ENCODE measurements at places on chromosomes 4 and X. TPM values are rescaled to one million over a fixed set of nuclear protein-coding genes. Genes with fewer than 3 reads are reported as not detected.
A peak's percentile ranks its signal among the peaks of the same experiment; 100 is the strongest.

GRCh38 chr4:1291996-1292702 lies 2.5 kb downstream of the MAEA start:
- H3K4me3 ChIP-seq: no peak overlapping the region
- DNase-seq: no peak
- H3K4me1 ChIP-seq: peaks cover 43% of the 10 kb centered on the region
- H3K36me3 ChIP-seq: no peaks in the 10 kb centered on the region
- H3K27ac ChIP-seq: no peak overlapping the region
- no peaks in the 10 kb centered on the region for H3K27me3 ChIP-seq

Gene CMC4
- total RNA-seq: 15.8 TPM

GRCh38 chrX:122134291-122134690 lies 1049.8 kb upstream of the GRIA3 start:
- H3K27me3 ChIP-seq: no peaks in the 10 kb centered on the region

GRCh38 chr4:94570558-94570957 lies 118.8 kb downstream of the PDLIM5 start:
- H3K27me3 ChIP-seq: no peaks in the 10 kb centered on the region
- no peaks in the 10 kb centered on the region for H3K36me3 ChIP-seq
- H3K4me3 ChIP-seq: no peak overlapping the region
- no peak for DNase-seq

GRCh38 chrX:143988356-143988755 lies 104.5 kb downstream of the UBE2NL start:
- H3K4me1 ChIP-seq: no peaks in the 10 kb centered on the region
- H3K27ac ChIP-seq: no peak overlapping the region
- no peak for DNase-seq
- no peaks in the 10 kb centered on the region for H3K36me3 ChIP-seq

Gene MFSD8
- total RNA-seq: 57.2 TPM

DNA sequence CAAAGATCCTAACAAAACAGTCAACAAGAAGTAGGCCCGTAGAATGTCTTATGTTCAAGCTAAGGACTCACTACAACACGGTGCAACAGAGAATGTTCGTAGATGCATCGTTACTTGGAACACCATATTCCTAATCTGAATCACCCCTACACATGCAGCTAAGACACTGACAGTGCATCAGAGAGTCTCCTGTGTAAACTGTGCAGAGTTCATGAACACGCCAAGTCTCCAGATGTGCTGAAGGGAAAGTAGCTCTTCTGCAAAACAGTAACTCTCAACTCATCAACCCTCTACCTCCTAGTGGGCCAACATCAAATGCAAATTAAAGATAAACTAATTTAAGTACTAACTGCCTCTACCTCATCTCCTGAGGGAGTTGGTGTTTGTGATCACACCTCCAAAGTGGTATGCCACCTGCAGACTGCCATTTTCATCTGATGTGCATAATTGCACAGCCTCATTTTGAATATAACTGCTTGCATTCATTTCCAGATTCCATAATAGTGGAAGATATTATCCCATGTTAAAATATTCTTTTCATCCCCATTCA lies 73.5 kb downstream of the MOSPD2 start:
- no peaks in the 10 kb centered on the region for H3K36me3 ChIP-seq
- H3K4me3 ChIP-seq: peak overlapping the region; percentile 43
- peak overlapping the region; percentile 98 for H3K27ac ChIP-seq
- peaks cover 74% of the 10 kb centered on the region for H3K4me1 ChIP-seq
- H3K27me3 ChIP-seq: no peaks in the 10 kb centered on the region

GRCh38 chr4:159267869-159268285 lies 165.0 kb downstream of the RAPGEF2 start:
- DNase-seq: no peak
- no peaks in the 10 kb centered on the region for H3K36me3 ChIP-seq
- no peaks in the 10 kb centered on the region for H3K27me3 ChIP-seq
- H3K4me1 ChIP-seq: no peaks in the 10 kb centered on the region
- no peak overlapping the region for H3K4me3 ChIP-seq
- H3K27ac ChIP-seq: no peak overlapping the region

- H3K27me3 ChIP-seq: no peaks in the 10 kb centered on the region
- H3K4me1 ChIP-seq: no peaks in the 10 kb centered on the region
- H3K27ac ChIP-seq: no peak overlapping the region
Measured at GRCh38 chr4:37524267-37524666, 161.9 kb downstream of the RELL1 start.

GRCh38 chrX:13770013-13770535 lies 35.5 kb downstream of the OFD1 start:
- no peak for DNase-seq
- no peaks in the 10 kb centered on the region for H3K27me3 ChIP-seq
- no peaks in the 10 kb centered on the region for H3K4me1 ChIP-seq
- H3K4me3 ChIP-seq: no peak overlapping the region
- no peak overlapping the region for H3K27ac ChIP-seq
- H3K36me3 ChIP-seq: peaks cover 84% of the 10 kb centered on the region

DNA sequence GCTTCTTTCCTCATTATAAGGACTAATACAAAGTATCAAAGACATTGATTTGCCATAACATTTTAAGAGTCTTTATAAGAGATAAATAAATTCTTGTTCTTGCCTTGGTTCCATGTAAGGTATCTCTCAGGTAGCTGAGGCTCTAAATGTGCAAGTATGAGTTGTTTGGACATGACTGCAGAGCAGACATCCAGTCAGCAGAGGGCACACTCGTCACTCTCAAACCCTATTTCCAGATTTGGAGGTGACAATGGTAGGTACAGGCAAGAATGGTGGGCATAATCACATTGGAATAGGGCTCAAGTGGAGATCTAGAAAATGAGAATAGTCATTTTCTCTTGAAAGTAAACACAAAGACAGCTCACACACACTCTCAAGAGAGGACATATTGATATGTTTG lies 133.3 kb upstream of the ZIC3 start:
- DNase-seq: peak; percentile 69
- H3K4me3 ChIP-seq: no peak overlapping the region
- no peaks in the 10 kb centered on the region for H3K36me3 ChIP-seq
- no peaks in the 10 kb centered on the region for H3K4me1 ChIP-seq
- no peak overlapping the region for H3K27ac ChIP-seq

DNA sequence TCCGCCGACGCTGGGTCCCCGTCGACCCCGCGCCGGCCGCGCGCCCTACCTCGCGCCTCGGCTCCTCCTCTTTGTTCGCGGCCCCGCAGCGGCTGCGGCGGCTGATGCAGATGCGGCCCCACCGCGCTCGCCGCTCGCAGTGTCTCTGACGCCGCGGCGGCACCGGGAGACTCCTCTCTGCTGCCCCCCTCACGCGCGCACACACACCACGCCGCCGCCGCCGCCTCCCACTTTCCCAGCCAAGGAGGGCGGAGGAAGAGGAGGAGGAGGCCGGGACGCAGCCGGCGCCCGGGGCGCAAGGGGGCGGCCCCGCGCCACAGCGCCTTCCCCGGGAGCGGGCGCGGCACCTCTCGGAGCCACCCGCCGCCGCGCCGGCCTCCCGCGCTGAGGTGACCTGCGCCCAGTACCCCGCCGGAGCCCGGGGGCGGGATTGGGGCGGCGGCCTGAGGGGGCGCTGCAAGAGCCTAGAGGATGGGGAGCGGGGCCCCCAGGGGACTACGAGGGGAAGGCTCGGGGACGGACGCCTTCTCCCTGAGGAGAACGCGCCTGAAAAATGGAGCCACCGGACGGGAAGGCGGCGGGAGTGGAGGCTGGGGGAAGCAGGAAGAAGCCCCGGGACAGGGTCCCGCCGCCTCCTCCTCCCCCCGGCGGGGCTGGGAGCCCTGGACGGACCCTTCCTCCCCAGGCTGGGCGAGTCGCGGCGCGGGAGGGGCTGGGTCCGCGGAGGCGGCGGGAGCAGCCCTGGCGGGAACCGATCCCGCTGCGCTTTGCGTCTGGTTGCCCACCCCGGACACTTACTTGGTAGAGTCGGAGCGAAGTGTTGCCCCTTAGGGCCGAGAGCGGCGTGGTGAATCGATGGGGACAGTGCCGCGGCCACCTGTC lies at the start of gene SH3RF1:
TSS of gene SH3RF1 (minus strand) at position 147 of the 882 bp plus-strand sequence. CDS start 1,744 bp downstream, outside the sequence.
- peaks cover 9% of the 10 kb centered on the region for H3K4me1 ChIP-seq
- H3K27ac ChIP-seq: no peak within 1 kb of the TSS
- H3K36me3 ChIP-seq: no peaks in the 10 kb centered on the region
- peak within 1 kb of the TSS; percentile 70 for H3K4me3 ChIP-seq
- DNase-seq: peak; percentile 46

Gene AKAP4
- total RNA-seq: not detected

DNA sequence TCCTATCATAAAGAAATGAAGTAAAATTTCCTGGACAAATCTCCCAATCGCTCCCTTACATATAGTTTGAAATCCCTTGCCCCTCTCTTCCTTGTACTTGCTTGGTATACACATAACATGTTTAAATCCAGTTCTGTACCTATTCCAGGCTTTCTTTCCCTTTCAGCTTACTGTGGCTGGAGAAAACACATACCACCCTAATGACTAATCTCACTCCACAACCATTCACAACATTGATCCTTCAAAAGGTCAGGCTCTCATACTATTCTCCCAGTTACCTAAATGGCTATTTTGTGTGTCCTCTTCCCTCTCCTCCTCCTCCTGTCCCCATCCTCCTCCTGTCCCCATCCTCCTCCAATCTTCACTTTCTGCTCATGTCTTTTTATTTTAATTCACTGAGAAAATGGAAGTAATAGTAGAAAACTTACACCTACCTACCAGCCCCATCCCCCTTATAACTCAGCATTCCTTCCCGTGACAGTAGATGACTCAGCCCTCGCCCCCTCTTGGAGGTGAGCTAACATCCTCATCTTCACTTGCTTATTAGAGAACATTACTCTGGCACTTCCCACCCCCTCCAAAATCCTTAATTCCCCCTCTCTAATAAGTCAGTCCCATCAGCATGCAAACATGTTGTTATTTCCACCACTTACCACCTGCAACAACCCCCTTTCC lies 77.5 kb downstream of the IL15 start:
- H3K27ac ChIP-seq: no peak overlapping the region
- DNase-seq: no peak
- no peaks in the 10 kb centered on the region for H3K27me3 ChIP-seq
- H3K4me3 ChIP-seq: no peak overlapping the region
- H3K36me3 ChIP-seq: no peaks in the 10 kb centered on the region
- H3K4me1 ChIP-seq: no peaks in the 10 kb centered on the region

Gene BMPR1B
- total RNA-seq: not detected

GRCh38 chr4:150119492-150119891 lies 41.2 kb downstream of the DCLK2 start:
- H3K27ac ChIP-seq: no peak overlapping the region
- H3K4me1 ChIP-seq: no peaks in the 10 kb centered on the region
- no peak for DNase-seq
- H3K27me3 ChIP-seq: no peaks in the 10 kb centered on the region
- H3K36me3 ChIP-seq: no peaks in the 10 kb centered on the region

DNA sequence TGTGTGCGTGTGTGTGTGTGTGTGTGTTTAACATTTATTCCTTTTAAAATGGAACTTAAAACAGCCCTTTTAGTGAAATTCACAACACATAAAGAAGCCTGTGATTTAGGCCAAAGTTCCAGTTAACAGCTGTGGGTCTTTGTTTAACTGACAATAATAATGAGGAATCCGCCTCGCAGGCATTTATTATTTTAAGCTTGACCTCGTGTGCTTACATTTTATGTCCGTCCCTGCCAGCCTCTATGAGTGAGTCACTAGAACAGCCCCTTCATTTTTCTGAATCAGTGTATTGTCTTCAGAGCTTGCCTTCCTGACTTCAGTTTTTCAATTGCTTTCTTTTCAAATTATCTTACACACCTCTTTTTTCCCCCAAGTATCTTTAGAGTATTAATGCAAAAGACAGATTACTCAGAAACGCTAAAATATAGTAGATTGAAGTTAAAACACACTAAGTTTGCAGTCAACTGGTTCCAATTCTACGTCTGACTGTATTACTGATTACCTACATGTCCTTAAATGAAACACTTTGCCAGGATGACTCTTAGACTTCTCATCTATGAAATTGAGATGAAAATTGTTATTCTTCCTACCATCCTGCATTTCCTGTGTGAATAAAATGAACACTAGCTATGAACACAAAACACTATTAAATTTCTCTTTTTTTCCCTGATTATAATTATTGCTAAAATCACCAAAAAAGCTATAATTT lies 319.6 kb upstream of the HS3ST1 start:
- H3K27ac ChIP-seq: no peak overlapping the region
- H3K36me3 ChIP-seq: no peaks in the 10 kb centered on the region
- no peaks in the 10 kb centered on the region for H3K4me1 ChIP-seq
- H3K4me3 ChIP-seq: no peak overlapping the region
